ENCODE measurements at places on chromosomes 1 and 21. TPM values are rescaled to one million over a fixed set of nuclear protein-coding genes. Genes with fewer than 3 reads are reported as not detected.

Gene IARS2
- polyA plus RNA-seq: 12.1 TPM

Gene EPHB2
- 1.5 TPM for polyA plus RNA-seq

Gene OR2L5
- polyA plus RNA-seq: not detected

Gene PLA2G2C
- polyA plus RNA-seq: not detected

Gene KLHDC9
- 0.83 TPM for polyA plus RNA-seq

Gene C1QB
- polyA plus RNA-seq: 32.3 TPM

Gene ASCL5
- not detected for polyA plus RNA-seq

Gene EFNA3
- polyA plus RNA-seq: 1.8 TPM

Gene MX1
- polyA plus RNA-seq: 5.4 TPM

Gene C4BPB
- 0.06 TPM for polyA plus RNA-seq

Gene DLGAP3
- 0.10 TPM for polyA plus RNA-seq

Gene CYP4B1
- polyA plus RNA-seq: 33.2 TPM

Gene SLC6A9
- 0.88 TPM for polyA plus RNA-seq

Gene UBXN10
- polyA plus RNA-seq: 0.16 TPM

Gene RHD
- not detected for polyA plus RNA-seq

Gene GJA5
- 10.0 TPM for polyA plus RNA-seq

Gene CDC7
- polyA plus RNA-seq: 1.3 TPM

Gene SLC5A9
- 0.06 TPM for polyA plus RNA-seq

Gene LRRC8C
- polyA plus RNA-seq: 3.7 TPM
